ENCODE measurements at places on chromosomes 3 and 15.

- DNase-seq = no peak
Observed at GRCh38 chr15:77406846-77407245, 13.1 kb downstream of the PEAK1 start.

GRCh38 chr3:30347679-30348216, 258.7 kb upstream of the TGFBR2 start:
- no peak for DNase-seq

GRCh38 chr3:146834917-146835316, 229.8 kb upstream of the PLSCR5 start:
- no peak for DNase-seq

DNA sequence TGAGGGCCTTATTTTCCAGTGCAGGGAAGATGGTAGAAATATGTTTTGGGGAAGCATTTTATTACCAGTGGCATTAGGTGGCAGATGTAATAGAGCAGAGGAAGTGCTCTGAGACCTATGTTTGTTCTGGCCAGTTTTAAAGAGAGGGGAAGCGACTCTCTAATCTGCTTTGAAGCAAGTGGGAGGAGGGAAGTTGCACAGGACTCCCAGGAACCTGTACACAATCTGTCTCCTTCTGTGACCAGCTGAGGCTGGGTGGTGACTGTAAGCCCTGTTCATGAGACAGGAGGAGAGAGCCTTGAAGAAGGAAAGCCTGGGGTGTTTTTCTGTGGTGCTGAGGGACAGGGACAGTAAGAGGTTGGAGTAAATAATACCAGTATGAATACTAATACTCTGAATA, 60.5 kb downstream of the LPP start:
- DNase-seq = no peak

Measured in stimulated activated CD4-positive, alpha-beta T cell treated with anti-CD3 and anti-CD28 coated beads, Interleukin-15, amount 100 ng/mL, for 1 hour (primary cell).